CD8-positive, alpha-beta T cell (primary cell): ENCODE measurements at places on chromosomes 7 and 10. TPM values are rescaled to one million over a fixed set of nuclear protein-coding genes. Genes with fewer than 3 reads are reported as not detected.

GRCh38 chr7:100407285-100408180 lies 21.0 kb downstream of the ZCWPW1 start:
- DNase-seq, result no peak

GRCh38 chr10:79246209-79246581 lies 101.1 kb upstream of the PPIF start:
- DNase-seq, result no peak

Gene SNX13
- total RNA-seq, result 22.0 TPM

- DNase-seq, result no peak
These were observed at the start of gene DMBT1 for GRCh38 chr10:122560279-122560804. Gene DMBT1 (plus strand): TSS chr10:122560754. CDS start chr10:122560771, 17 bp downstream.

Gene C10orf95
- total RNA-seq, result 0.31 TPM

DNA sequence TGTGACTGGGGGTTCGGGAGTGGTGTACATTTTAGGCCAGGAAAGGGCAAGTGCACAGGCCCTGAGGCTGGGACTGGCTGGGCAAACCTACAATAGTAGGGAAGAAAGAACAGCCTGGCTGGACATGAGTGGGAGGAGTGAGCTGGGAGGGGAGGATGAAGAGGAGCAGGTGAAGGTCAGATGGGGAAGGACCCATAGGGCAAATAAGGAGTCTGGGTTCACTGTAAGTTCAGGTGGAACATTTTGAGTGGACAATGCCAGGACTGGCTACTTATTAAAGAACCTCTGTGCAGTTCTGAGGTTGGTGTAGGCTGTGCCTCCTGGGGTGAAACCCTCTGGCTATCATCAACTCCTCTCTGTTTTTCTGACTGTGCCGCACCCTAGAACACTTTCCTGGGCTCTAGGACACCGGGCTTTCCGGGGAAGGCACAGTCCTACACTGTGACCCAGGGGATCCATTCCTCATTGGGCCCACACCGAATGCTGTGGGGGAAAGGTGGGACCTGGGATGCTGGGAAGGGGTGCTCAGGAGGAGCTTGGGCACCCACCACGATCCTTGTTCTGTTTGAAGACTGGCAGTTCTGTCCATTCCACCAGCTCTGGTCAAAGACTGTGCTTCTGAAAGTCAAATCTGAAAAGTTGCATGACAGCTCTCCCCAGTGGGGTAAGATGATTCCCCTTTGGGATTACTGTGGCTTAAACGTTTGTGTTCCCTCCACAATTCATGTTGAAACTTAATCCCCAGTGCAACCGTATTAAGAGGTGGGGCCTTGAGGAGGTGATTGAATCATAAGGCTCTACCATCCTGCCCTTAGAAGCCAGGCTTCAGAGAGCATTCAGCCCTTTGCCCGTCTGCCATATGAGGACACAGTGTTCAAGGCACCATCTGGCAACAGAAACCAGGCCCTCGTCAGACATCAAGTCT lies 4.0 kb upstream of the MMP21 start:
- no peak for DNase-seq
